Small intestine (tissue), 16 donors: ENCODE measurements at places on chromosomes 16 and 17. TPM values are rescaled to one million over a fixed set of nuclear protein-coding genes. Genes with fewer than 3 reads are reported as not detected.

CLDN6 gene
- polyA plus RNA-seq, result 0.04 TPM

SHBG gene
- polyA plus RNA-seq, result 38.8 TPM

SRL gene
- 2.4 TPM for polyA plus RNA-seq

KCNG4 gene
- polyA plus RNA-seq, result not detected

NOTUM gene
- not detected for polyA plus RNA-seq

MPP3 gene
- 3.1 TPM for polyA plus RNA-seq

- DNase-seq, result no peak
- H3K4me3 ChIP-seq, result no peak overlapping the region
- H3K27ac ChIP-seq, result no peak overlapping the region
These were observed 9.3 kb downstream of the ENDOV start for GRCh38 chr17:80424261-80424660.

DNA sequence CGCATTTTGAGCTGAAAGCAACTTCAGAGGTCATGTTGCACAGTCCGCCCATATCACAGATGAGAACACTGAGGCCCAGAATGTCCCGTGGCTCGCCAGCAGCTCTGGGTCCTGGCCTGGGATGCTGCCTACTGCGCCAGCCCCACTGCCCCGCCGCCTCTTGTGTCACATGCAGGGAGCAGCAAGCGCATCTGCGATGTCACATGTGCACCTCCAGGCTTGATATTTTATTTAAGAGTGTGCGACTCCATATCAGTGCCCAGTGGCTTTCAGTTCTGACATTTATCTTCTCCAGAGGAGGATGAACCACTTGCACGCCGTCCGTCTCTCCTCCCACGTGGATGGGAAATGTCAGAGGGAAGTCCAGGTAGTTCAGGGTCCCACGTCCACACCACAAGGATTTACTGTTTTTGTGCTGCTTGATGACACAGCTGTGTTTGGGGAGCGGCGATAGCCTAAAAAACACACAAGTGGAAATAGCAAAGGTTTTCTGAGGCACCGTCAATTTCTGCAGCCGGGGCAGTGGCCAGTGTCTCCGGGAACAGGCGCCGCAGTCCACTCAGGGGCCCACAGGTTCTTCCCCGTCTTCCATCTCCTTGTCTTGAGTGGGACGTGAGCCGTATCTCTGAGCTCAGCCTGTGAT, 7.0 kb upstream of the RBFOX3 start:
- peaks cover 8% of the 10 kb centered on the region for H3K27me3 ChIP-seq
- H3K4me1 ChIP-seq, result no peaks in the 10 kb centered on the region
- no peaks in the 10 kb centered on the region for H3K36me3 ChIP-seq
- no peak for DNase-seq
- no peak overlapping the region for H3K4me3 ChIP-seq

DNA sequence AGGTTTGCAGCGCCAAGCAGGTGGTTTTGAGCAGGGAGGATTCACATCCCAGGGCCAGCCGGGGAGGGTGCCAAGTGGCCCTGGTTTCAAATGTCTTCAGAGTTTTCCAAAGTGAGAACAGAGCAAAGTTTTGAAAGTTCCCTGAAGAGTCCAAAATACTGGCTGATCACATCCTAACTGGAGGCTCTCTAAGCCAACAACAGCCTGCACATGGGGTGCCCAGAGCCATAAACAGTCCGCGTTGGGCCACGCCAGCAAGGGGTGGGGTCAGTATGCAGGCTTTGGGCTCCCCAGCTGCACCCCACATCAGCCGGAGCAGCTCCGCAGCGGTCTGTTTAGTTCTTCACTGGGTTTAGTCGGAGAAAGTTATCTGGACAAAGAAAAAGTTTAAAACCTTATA, 150.9 kb downstream of the C16orf95 start:
- DNase-seq, result no peak
- H3K27ac ChIP-seq, result no peak overlapping the region
- no peak overlapping the region for H3K4me3 ChIP-seq
- no peaks in the 10 kb centered on the region for H3K36me3 ChIP-seq

DNA sequence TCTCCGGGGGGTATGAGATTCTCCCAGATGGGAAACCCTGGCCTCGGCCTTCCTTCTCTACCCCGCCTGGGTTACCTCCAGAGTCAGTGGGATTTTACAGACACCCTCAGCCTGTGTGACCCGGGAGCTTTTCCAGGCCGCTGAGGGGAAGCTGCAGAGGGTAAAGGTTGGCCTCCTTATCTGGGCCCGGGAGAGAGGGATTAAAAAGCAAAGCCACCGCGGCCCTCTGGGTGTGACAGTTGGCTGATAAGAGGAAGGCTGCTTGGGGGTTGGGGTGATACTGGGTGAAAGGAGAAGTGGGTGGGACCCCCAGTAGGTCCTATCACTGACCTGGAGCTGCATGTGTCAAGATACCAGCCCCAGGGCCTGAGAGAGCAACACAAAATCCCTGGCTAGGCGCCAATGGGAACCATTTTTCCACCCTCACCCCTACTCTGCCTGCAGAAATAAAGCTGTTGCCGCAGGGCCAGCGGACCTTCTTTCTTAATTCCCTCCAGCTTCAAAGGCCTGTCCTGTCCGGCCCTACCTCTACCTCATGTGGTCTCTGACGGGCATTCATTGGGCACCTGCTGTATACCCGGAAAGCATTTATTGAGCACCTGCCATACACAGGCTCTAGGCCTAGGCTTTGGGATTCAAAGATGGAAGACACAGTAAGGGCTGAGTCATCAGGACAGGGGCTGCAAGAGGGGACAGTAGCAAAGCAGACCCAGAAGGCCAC, 77.6 kb upstream of the GSE1 start:
- peak overlapping the region; percentile 70 for H3K27ac ChIP-seq
- no peak overlapping the region for H3K4me3 ChIP-seq
- peaks cover 4% of the 10 kb centered on the region for H3K4me1 ChIP-seq
- no peaks in the 10 kb centered on the region for H3K27me3 ChIP-seq
- no peaks in the 10 kb centered on the region for H3K36me3 ChIP-seq
- DNase-seq, result peak; percentile 95

GRCh38 chr16:82814059-82814458, 187.3 kb downstream of the CDH13 start:
- H3K36me3 ChIP-seq, result no peaks in the 10 kb centered on the region
- H3K4me1 ChIP-seq, result no peaks in the 10 kb centered on the region
- no peak overlapping the region for H3K4me3 ChIP-seq
- no peaks in the 10 kb centered on the region for H3K27me3 ChIP-seq
- no peak for DNase-seq

- no peak overlapping the region for H3K4me3 ChIP-seq
- H3K36me3 ChIP-seq, result no peaks in the 10 kb centered on the region
- H3K4me1 ChIP-seq, result peaks cover 2% of the 10 kb centered on the region
- no peak overlapping the region for H3K27ac ChIP-seq
- peak; percentile 59 for DNase-seq
- H3K27me3 ChIP-seq, result no peaks in the 10 kb centered on the region
These were observed 38.2 kb downstream of the WSCD1 start for GRCh38 chr17:6108382-6108781.

DNA sequence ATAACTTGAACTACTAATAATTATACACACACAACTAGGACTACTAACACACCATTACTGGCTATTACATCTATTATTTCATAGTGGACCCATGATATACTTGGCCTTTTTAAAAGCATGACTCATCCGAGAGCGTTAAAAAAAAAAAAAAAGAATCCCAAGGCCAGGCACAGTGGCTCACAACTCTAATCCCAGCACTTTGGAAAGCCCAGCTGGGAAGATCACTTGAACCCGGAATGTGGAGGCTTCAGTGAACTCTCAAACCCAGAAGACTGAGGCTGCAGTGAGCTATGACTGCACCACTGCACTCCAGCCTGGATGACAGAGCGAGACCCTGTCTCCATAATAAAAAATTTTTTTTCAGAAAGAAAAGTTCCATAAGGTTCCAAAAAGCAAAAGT, 3.1 kb downstream of the GLG1 start:
- H3K36me3 ChIP-seq, result peaks cover 5% of the 10 kb centered on the region
- H3K27me3 ChIP-seq, result no peaks in the 10 kb centered on the region
- H3K4me3 ChIP-seq, result no peak overlapping the region
- DNase-seq, result no peak

DNA sequence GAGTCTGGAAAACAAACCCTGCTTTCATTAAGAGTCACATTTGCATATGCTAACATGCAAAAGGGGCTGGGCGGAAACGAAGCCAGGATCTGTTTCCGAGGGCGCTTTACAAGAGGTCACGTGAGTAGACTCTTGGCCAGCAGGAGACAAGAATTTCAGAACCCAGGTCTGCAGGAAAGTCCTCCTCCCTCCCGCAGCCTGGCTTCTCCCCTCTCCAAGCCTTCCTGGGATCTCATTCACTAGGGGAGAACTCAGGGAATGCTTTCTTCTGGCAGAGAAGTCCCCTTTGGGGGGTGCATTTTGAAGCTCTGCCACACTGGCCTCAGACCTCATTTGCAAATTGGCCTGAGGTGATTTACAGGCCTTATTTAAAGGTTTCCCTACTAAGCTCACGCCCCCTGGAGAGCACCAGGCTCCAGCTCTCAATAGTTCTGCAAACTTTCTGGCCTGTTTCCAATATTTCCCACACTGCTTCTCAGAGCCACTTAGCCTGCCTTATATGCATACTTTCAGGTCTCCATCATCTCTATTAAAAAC, 57.2 kb upstream of the CACNG5 start:
- no peaks in the 10 kb centered on the region for H3K27me3 ChIP-seq
- H3K4me3 ChIP-seq, result no peak overlapping the region
- no peaks in the 10 kb centered on the region for H3K36me3 ChIP-seq
- no peak overlapping the region for H3K27ac ChIP-seq
- no peaks in the 10 kb centered on the region for H3K4me1 ChIP-seq
- DNase-seq, result no peak
